ENCODE measurements at places on chromosomes 1 and 21.

DNA sequence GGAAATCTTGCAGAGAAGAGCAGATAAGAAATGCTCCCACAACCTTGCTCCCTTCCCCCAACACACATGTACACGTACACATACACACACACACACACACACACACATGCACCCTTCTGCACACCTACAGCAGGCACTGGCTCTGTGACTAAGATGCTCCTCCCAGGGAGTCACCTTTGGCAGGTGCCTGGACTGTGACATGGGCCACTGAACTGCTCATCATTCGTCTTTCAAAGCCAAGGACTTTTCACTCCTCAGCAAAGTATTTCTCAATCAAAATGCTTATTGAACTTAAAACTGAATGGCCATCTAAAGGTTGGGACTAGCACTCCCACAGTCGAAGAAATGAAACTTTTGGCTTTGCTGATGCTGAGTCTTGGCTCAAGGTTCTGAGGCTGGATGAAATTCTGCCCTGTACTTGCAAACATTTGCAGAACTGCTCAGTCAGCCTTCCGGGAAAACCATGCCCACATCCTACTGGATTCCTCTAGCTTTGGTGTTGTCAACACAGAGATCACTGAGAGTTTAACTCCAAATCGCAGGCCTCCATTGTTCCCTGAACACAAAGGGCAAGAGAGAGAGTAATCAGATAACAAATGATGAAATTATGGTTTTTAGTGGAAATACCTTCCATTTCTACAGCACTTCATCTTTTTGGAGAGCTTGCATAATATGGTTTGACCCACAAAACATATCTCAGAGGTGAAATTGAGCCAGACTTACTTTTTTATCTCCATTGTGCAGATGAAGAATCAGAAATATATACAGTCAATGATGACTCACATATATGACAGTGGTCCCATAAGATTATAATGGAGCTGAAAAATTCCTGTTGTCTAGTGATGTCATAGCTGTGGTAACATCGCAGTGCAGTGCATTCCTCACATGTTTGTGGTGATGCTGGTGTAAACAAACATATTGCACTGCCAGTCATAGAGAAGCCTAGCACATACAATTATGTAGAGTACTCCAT, 72.4 kb upstream of the BCAR3 start:
- no peak for DNase-seq

- no peak for DNase-seq
Measured at GRCh38 chr1:111085676-111086075, 54.2 kb downstream of the DRAM2 start.

DNA sequence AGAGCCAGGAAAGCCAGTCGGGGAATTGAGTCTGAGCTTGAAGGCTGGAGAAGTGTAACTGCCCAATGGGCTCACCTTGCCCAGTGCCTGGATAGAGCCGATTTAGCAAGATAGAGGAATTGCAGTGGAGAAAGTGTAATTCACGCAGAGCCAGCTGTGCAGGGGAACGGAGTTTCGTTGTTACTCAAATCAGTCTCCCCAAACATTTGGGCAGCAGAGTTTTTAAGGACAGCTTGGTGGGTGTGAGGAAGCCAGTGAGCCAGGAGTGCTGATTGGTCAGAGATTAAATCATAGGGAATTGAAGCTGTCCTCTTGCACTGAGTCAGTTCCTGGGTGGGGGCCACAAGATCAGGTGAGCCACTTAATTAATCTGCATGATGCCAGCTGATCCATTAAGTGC, 28.4 kb upstream of the NLRP3 start:
- no peak for DNase-seq

DNA sequence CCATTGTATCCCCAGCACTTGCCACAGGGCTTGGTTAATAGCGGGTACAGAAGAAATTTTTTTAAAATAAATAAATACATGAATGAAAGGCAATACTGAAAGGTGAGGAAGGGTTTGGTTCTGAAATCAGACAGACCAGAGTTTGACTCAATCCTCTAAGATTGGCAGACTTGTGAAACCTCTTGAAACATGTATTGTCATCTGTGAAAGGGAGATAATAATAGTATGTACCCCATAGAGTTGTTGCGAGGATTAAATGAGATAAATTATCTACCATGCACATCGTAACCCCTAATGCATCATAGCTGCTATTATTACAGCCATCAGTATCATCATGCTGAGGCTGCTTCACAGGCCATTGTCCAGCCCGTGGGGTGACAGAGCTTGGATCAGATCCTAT, 41.4 kb downstream of the S1PR1 start:
- no peak for DNase-seq

- peak; percentile 46 for DNase-seq
Measured at GRCh38 chr1:22806584-22806983, 95.9 kb downstream of the EPHB2 start.

- DNase-seq = no peak
Measured at GRCh38 chr1:8303141-8303540, 14.8 kb upstream of the SLC45A1 start.

DNA sequence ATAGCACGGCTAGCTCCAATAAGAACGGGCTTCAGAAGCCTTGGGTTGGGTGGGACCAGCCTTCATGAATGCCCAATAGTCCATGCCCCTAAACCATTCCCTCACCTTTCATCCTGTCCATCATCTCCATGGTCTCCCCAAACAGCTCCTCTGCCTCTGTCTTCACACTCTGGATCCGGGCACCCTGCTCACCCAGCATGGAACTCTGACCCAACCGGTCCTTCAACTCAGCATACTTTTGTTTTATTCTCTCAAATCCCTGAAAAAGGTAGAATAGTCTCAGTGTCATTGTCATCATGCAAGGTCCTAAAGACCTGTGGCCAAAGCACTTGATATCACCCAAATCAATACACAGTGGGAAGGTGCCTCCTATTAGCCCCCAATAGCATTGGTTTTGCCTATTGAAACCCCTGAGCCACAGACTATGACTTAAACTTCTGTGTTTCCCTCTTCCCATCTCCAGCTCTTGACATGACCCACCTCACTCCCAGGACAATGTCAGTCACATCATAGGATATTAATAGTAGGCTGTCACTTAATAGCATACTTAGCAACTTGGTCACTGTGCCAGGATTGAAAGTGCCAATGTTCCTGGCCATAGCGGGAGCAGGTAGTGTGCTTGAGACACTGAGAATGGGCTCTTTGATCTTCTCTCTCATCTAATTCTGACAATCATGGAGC, 33.0 kb downstream of the CAMK1G start:
- no peak for DNase-seq

- no peak for DNase-seq
Measured at GRCh38 chr1:111734856-111735255, 4.3 kb downstream of the INKA2 start.

DNA sequence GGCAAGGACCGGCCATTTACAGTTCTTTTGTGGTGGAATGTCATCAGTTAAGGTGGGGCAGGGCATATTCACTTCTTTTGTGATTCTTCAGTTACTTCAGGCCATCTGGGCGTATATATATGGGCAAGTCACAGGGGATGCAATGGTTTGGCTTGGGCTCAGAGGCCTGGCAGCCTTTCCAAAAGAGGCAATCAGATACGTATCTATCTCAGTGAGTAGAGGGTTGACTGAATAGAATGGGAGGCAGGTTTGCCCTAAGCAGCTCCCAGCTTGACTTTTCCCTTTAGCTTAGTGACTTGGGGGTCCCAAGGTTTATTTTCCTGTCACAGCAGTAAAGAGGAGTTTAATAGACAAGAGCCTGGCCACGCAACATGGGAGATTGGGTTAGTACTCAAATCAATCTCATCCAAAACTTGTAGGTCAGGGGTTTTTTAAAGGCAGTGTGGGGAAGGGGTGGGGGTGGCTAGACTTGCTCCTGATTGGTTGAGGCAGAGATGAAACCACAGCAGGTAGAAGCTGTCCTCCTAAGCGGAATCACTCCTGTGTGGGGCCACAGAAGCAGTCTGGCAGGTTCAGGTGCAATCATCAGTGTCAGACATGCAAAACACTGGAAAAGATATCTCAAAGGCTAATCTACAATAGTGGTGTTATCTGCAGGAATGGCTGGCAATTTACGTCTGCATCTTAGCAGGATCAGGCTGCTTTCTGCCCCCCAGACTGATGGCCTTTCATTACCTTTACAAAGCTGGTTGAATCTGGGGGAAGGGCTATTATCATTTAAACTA, 112.9 kb downstream of the TLR5 start:
- no peak for DNase-seq

GRCh38 chr1:234901491-234902049, 227.1 kb downstream of the TOMM20 start:
- no peak for DNase-seq

- no peak for DNase-seq
Measured at GRCh38 chr1:244496186-244496585, 35.1 kb downstream of the CATSPERE start.

DNA sequence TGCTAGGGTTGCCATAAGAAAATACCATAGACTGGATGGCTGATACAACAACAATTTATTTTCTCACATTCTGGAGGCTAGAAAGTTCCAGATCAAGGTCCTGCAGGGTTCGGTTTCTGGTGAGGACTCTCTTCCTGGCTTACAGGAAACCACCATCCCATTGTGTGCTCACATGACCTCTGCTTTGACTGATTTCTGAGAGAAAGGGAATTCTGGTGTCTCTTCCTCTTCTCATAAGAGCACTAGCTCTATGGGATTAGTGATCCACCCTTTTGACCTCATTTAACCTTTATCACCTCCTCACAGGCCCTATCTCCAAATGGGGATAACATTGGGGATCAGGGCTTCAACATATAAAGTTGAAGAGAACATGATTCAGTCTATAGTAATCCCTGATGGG, 47.5 kb downstream of the MRPL39 start:
- DNase-seq = no peak

DNA sequence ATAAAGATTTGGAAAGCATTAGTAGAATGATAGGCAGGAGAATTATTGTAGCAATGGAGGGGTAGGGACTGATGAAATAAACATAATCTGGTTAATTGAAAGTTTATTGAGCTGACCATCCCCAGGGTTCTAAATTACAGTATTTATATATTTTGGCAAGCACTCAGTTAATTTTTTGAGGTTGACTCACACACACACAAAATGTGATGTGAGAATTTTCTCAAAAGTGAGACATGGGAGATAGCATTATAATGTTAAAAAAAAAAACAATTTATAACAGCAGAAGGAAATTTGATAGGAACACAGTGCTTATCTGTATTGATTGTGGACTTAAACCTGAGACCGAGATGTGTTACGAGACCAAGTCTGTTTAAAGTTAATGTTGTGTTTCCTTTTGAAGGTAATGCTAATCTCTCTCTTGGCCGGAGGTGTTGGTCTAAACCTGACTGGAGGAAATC, 24.6 kb downstream of the TRIM45 start:
- no peak for DNase-seq

DNA sequence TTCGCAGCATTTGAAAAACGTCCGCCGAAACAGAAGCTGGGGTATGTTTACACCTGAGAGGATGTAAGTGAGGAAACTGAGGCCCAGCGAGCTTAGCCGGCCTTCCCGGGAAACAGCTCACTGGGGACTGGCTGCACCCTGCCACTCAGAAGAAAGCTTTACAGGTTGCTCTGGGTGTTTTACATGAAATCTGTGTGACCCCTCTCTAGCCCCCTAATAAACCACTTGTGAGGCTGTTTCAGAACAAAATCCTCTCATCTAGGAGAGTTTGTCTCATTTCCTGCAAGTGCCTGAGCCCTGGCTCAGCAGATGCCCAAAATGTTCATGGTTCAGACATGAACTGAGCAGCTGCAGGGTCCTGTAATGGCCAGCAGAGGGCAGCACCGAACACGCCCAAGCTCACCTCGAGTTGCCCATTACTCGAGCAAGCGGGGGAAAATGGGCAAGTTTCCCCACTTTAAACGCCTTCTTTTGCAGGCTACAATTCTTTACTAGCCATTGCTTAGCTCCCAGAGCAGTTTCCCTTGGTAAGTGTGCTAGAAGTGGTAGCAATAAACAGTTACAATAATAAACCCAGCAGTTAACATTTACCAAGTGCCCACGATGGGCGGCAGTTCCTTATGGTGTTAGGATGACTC, 76.4 kb downstream of the FHAD1 start:
- peak; percentile 29 for DNase-seq

DNA sequence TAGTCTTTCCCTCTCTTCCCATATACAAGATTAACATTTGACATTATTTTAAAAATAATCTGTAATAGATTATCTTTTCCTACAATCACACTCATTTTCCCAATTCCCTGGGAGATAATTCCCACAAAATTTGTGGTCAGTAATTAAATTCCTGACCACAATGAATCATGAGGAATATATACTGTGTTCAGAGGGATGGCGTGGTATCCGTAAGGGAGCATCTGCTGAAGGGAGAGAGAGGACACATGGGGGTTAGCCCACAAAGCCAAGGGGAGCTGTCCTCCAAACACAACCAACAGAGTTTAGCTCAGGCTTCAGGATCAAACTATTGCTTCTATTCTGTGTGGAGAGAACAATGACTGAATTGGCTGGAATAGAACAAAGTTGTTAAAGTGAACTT, 57.1 kb upstream of the PPP2R5A start:
- DNase-seq = no peak

- no peak for DNase-seq
Measured at GRCh38 chr1:170010443-170010842, 64.1 kb downstream of the KIFAP3 start.

- no peak for DNase-seq
Measured at GRCh38 chr1:172321451-172321850, 99.0 kb upstream of the C1orf105 start.

- DNase-seq = no peak
Measured at GRCh38 chr21:34933609-34934335, 115.3 kb downstream of the RUNX1 start.

GRCh38 chr1:93554883-93555872, 107.3 kb downstream of the FNBP1L start:
- DNase-seq = no peak
